Stimulated activated CD4-positive, alpha-beta T cell treated with anti-CD3 and anti-CD28 coated beads, Interleukin-4, amount 100 ng/mL, for 4 hours (primary cell): ENCODE measurements at places on chromosomes 6 and 20.

- no peak for DNase-seq
These were observed 340 bp upstream of the VARS2 start for GRCh38 chr6:30913721-30914075.

DNA sequence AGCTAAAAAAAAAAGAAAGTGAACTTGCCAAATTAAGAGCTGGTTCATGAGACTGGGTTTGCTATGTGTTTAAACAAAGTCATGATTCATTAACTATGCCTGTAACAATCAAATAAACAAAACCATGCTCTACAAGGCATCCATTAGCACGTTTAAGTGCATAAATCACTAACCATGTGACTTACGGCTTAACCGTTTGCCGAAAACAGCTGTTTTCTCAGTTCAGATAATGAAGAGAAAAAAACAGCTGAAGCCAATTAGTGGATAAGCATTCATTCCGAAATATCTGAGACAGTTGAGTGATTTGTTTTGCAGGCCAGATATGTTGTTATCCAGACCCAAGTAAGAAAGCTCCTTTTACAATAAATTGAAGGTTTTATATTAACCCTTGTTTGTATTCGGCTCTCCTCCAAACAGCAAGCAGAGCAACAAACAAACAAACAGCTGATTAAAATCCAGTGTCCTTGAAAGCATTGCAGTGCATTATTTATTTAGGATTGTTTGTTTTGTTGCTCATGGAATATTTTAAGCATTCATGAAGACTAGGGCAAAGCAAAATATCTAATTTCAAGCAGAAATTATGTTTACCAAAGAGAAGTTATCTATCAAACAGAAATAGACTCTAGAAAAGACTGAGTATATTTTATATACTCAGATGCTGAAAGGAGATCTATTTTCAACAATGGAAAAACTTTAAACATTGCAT, 343.5 kb downstream of the RFPL4B start:
- no peak for DNase-seq

GRCh38 chr6:43723737-43724295, 36.2 kb upstream of the MRPS18A start:
- peak; percentile 65 for DNase-seq

DNA sequence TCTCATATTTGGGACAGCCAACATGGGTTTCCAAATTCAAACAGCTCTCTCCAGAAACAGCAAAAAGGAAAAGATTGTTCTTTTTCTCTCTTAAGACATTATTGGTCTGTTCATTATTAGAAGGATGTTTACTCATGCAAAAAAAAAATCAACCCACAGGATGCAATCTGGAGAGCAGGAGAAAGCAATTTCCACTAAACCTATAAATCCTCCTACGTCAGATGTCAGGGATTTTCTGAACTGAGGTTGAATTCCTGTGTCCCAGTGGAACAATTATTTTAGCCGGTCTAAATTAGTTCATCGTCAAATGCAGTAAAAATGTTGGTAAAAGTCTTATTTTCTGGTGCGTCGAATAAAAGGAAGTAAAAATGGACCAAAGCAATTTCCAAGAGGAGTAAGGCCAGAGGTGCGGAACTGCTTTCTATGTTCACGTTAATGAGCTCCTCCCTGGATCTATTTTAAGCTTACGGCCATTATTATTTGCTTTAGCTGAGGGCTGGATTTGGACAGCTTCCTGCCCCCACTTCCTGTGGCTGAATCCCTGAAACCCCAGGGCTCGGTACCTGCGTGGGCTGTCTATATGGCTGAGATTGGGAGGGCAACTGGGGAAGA, at the start of gene GABRR1:
Gene GABRR1 (minus strand): TSS at position 60 of the 612 bp plus-strand sequence. CDS start 36 bp downstream, at position 24.
- no peak for DNase-seq

- no peak for DNase-seq
These were observed 23.6 kb downstream of the HLA-G start for GRCh38 chr6:29851190-29851589.
